Esophagus squamous epithelium (tissue), 5 donors: ENCODE measurements at places on chromosomes 6 and 20. TPM values are rescaled to one million over a fixed set of nuclear protein-coding genes. Genes with fewer than 3 reads are reported as not detected.

DDO gene
- not detected for total RNA-seq

SPATS1 gene
- total RNA-seq = not detected

OPRL1 gene
- 0.91 TPM for total RNA-seq

SIGLEC1 gene
- 3.2 TPM for total RNA-seq

LINC00237 gene
- total RNA-seq = not detected

ATXN1 gene
- total RNA-seq = 29.9 TPM

FGD2 gene
- 13.4 TPM for total RNA-seq

POU5F1 gene
- total RNA-seq = 4.1 TPM

TMX4 gene
- total RNA-seq = 9.1 TPM

LAMA4 gene
- total RNA-seq = 8.1 TPM

IL17F gene
- total RNA-seq = not detected

TTK gene
- 14.1 TPM for total RNA-seq

AVP gene
- not detected for total RNA-seq

MUCL3 gene
- total RNA-seq = 0.21 TPM

SEC63 gene
- 9.4 TPM for total RNA-seq

IL17A gene
- not detected for total RNA-seq

ELOVL4 gene
- 6.7 TPM for total RNA-seq

SPO11 gene
- not detected for total RNA-seq

OR12D3 gene
- not detected for total RNA-seq

DEFB121 gene
- not detected for total RNA-seq

COL11A2 gene
- total RNA-seq = 0.61 TPM

PLA2G7 gene
- not detected for total RNA-seq

ATP9A gene
- 19.3 TPM for total RNA-seq

HRH3 gene
- not detected for total RNA-seq

PROKR2 gene
- not detected for total RNA-seq

GUCA1A gene
- not detected for total RNA-seq

PERP gene
- total RNA-seq = 879 TPM

NKX2-4 gene
- not detected for total RNA-seq

TMEM244 gene
- not detected for total RNA-seq

CALHM4 gene
- total RNA-seq = not detected
